ENCODE measurements at places on chromosomes 6 and 20.

GRCh38 chr20:14569641-14570040 is 232.2 kb upstream of the FLRT3 start:
- DNase-seq = no peak

- peak; percentile 38 for DNase-seq
These were observed 5.2 kb downstream of the SYTL3 start for GRCh38 chr6:158654960-158655489.

DNA sequence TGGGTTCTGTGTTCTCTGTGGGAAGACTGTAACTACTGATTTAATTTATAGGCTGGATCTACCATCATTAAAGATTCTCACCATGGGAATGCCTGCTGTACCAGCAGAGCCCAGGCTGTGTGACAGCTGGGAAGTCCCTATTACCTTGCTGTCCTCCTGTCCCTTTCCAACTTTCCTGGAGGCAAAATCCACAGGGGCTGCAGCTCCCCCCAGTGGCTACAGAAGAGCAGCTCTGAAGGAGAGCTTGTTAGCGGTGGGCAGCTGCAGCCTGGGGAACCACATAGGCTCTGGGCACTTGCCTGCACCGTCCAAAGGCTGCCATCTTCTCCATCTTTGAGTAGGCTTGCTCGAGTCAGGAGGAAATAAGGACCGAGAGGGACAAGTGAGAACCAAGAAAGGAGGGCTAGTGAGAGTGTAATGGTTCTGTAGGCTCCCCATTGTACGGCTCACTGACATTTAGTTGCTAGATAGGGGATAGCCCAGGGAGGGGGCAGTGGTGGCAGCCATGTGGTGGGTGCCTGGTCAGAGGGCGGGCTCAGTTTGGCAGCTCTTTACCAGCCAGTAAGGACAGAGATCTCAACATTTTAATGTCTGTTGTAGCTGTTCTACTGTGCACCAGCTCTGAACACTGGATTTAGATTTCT is 155.1 kb upstream of the MLIP start:
- peak; percentile 70 for DNase-seq

- peak; percentile 45 for DNase-seq
These were observed 83.0 kb upstream of the DTNBP1 start for GRCh38 chr6:15745781-15746180.

- no peak for DNase-seq
These were observed 222.8 kb upstream of the CDYL start for GRCh38 chr6:4553387-4553786.

DNA sequence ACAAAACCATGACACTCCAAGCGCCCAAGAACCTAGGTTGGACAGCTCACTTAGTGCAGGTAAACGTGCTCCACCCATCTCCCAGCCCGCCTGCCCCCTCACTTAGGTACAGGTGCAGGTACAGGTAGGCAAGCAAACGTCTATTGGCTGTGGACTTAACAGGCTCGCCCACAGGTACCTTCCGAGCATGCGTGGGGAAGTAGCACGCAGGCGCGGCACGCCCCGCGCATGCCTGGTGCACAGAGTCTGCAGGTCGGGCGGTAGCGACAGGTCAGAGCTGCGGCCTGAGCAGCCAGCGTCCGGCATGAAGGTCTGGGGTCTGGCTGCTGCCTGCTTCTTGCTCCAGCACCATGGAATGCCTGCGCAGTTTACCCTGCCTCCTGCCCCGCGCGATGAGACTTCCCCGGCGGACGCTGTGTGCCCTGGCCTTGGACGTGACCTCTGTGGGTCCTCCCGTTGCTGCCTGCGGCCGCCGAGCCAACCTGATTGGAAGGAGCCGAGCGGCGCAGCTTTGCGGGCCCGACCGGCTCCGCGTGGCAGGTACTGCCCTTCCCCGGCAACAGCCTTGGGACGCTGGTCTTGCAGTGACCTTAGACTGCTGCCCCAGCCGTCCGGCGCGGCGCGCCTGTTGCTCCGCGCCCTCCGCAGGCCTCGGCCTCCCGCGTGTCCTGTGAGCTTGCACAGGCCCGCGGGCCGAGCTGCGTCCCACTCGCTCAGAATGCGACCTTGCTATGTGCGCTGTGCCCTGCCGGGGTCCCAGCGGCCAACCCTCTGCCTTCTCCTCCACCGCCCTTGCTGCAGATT is at the start of gene MRS2:
MRS2 (plus strand) TSS at position 240 of the 804 bp plus-strand sequence; CDS start at position 351, 111 bp downstream.
- DNase-seq = peak; percentile 95

DNA sequence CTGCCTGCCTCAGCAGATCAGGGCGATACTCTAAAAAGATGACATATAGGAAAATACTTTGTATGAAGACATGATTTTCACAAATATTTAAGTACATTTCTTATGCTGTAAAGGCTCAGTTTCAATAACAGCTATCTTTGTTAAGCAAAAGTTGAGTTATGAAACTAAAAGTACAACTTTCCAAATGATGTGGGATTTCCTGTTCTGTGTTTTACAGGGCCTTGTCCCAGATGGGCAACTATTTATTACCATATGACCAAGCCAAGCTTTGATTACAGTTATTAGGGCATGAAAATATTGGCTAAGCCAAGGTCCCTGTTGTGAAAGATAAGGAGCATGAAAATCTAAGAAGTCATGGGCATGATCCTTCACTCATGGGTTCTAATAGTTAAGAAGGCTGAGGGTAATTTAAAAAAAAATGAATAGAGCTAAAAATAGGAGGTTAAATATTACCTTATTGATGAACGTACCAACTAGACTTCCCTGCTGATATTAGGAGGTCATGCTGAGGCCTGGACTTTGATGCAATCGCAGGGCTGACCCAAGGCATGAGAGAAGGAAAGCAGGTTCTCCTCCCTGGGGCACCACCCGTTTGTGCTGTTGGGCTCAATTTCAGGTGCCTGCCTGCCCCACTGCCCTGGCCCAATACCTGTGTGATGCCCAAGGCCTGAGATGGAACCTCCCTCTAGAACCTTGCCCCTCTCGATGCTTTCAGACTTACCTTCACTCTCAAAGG is 294.4 kb upstream of the PRDM1 start:
- no peak for DNase-seq

GRCh38 chr6:157655139-157655538 is 167.9 kb upstream of the SNX9 start:
- DNase-seq = no peak

DNA sequence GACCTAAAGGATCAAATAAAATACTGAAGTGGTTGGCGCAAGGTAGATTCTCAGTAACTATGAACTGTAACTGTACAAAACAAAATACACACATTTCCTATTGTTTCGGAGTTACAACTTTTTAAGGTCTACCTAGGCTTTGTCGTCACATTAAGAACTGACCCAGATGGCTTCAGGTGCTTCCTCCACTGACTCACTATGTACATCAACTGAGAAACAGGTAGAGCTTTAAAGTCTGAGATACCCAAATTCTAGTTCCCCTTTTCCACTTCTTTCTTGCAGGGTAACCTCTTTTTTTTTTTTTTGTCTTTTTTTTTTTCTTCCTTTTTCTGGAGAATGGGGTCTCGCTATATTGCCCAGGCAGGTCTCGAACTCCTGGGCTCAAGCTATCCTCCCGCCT is 5.5 kb downstream of the SNRPB start:
- DNase-seq = no peak

DNA sequence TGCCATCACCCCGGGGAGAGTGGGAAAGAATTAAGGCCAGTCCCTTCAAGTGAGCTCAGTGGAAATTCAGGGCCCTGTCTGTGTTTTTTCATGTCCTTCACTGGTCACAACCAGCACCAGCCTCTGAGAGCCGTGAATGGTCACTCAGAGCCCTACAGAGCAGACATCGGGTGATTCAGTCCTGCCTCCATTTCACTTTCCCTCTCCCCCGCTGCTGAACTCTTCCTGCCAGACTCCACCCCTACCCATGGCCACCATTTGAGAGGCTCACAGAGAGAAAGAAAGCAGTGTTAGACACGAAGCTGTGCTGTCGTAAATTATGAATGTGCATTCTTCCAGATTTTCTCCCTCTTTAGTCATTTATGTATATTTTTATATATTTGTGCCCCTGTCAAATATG is 5.4 kb downstream of the R3HDML start:
- DNase-seq = no peak

DNA sequence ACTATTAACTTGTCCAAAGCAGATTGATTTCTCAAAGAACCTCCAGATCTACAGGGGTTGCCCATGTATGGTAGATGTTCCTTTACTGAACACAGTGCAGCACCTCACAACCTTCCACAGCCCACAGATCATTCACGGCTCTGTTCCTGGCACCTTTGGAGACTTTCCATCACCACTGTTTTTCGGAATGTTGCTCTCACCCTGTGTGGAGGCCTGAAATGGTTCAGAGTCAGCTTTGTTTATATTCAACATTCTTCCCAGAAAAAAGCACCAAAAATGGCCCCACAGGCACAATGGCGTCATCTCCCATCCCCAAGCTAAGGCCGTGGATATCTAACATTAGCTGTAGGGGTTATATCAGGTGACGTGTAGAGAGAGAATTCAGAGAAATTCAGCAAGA is 74.7 kb downstream of the DHX35 start:
- DNase-seq = no peak

- DNase-seq = peak; percentile 70
These were observed 7.1 kb downstream of the TRIM26 start for GRCh38 chr6:30206152-30206551.

DNA sequence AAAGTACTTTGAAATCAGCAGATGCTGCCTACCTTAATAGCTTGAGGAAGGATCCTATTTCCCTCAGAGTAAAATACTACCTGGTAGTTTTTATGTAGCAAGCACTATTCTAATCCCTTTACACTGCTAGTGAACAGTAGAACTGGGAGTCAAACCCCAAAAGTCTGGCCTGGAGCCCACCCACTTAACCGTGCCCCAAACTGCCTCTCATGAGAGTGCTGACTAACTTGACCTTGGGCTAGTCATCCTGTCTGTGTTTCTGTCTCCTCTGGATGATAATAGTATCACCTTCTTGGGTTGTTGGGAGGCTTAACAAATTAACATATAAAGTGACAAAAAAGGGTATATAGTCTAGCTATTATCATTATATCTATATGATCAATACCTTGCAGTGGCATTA is 140.5 kb downstream of the RCAN2 start:
- no peak for DNase-seq

GRCh38 chr6:1226277-1227099 is 85.4 kb upstream of the FOXQ1 start:
- DNase-seq = peak; percentile 8

- DNase-seq = peak; percentile 60
These were observed 123.3 kb upstream of the DUSP22 start for GRCh38 chr6:168865-169455.

DNA sequence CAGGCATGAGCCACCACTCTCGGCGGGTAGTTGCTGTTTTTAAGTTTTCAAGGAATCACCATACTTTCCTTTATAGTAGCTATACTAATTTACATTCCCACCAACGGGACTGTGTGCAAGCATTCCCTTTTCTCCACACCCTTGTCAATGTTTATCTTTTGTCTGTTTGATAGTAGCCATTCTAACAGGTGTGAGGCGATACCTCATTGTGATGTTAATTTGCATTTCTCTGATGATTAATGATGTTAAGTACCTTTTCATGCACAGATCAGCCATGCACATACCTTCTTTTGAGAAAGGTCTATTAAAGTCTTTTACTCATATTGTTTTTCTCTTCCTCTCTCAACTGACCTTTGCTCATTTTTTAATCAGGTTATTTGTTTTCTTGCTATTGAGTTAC is 43.0 kb upstream of the CCND3 start:
- DNase-seq = no peak

- peak; percentile 95 for DNase-seq
These were observed 130.6 kb downstream of the BCAS1 start for GRCh38 chr20:53939572-53940359.

DNA sequence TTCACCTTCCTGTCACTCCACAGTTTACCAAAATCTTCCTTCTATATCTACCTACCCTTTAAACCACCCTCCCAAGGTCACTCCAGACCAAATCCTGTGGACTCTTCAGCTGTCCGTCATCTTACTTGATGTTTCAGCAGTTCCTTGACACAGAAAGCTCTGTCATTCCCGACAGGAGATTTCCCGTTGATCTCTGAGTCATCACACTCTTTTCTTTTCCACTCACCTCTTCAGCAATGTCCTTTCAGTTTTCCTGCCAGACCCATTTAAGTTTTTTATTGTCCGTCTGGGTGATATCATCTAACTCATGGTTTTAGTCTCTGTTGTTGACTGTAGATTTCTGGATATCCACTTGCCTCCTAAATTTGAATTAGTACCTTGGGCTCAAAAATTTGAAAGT is 69.9 kb upstream of the SCGN start:
- peak; percentile 6 for DNase-seq

GRCh38 chr6:149056777-149057463 is 260.6 kb upstream of the TAB2 start:
- DNase-seq = no peak

- peak; percentile 73 for DNase-seq
These were observed 3.2 kb downstream of the BACH2 start for GRCh38 chr6:90293319-90293953.

DNA sequence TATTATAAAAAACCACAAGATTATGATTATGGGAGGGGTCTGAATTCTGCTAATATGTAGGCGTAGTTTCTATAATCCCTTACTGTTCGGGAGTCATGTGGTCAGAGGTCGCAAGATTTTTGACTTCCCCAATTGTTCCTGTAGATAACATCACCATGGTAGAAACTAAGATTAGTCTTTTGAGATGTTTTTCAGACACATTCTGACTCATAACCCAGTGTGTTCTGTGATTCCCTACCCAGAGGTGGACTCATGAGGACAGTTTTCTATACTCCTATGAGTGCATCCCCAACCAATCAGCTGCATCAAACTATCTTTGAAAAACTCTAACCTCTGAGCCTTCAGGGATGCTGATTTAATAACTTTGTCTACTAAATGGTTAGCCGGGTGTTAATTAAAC is 175.5 kb downstream of the RFPL4B start:
- DNase-seq = no peak

DNA sequence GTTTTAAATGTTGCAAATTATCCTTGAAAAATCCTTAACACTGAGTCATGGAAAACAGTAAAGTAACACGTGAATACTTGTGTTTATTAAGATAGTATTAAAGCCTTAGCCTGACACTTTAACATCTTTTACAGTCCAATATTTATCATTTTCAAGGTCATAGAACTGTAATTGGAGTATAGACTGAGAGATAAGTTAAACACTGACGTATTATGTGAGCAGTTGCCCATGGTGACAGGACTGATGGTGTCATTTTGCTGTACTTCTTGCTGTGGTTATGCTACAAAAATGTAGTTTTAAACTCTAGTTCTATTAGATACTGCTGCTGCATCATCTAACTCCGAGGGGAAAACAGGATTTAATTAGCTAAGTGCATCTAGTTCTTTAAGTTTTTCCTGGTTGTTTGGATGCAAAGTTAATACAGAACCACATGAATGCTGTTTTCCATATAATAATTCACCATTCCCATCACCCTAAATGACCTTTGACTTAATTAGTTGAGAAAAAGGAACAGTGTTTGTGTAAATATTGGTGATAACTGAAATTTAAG is 37.8 kb downstream of the SLC2A12 start:
- DNase-seq = no peak

- DNase-seq = peak; percentile 90
These were observed 79.9 kb upstream of the SPTLC3 start for GRCh38 chr20:12928755-12929401.

Data from kidney tubule cell (primary cell).